Testis (tissue), 5 donors: ENCODE measurements at places on chromosomes 16 and 17. TPM values are rescaled to one million over a fixed set of nuclear protein-coding genes. Genes with fewer than 3 reads are reported as not detected.

DNA sequence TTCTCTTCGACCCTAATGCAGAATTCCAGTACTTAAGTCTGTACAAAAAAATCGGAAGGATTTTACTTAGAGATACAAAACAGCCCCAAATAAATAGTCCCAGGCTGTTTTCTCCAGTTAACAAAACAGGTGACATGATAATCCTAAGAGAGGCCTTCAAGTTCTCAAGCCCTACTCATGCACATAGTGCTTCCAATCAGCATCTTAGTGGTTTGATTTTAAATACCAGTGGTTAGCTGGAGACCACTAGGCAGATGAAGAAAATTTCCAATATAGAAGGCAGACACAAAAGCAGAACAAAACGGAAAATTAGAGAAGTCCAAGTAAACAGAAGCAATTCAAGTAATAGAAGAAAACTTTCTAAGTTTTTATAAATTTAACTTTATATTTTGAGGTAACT, 5.2 kb upstream of the OR4D2 start:
- H3K4me1 ChIP-seq = no peaks in the 10 kb centered on the region
- H3K27me3 ChIP-seq = no peaks in the 10 kb centered on the region
- no peak overlapping the region for H3K4me3 ChIP-seq

DNA sequence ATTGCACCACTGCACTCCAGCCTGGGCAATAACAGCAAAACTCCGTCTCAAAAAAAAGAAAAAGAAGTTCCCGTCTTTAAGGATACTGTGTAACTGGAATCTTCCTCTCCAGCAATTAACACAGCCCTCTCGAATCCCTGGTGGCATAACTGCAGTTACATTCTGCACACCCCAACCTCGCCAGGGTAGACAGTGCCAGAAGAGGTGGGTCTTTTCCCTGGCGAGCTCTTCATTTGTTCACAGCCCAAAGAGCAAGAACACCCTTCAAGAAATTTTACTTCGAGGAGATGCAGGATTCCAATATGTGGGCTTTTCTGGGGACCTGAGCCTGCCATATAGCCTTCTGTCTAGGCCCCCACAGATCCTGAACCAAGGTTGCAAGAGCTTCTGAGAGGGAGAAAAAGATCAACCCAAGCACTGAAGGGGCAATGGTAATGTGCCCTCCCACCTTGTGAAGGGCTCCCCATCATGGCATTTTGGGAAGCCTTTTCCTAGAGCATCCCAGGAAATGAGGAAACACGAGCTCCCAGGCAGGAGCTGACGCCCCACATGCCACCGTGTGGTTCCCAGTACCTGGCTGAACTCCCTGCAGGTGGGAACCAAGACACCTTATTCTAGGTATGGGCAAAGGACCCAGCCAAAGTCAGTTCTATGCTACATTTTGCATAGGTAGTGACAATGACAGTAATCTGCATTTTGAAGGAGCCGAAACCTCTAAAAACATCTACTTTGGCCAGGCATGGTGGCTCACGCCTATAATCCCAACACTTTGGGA, 26.9 kb downstream of the TK2 start:
- H3K27ac ChIP-seq = peak overlapping the region; percentile 41
- H3K27me3 ChIP-seq = no peaks in the 10 kb centered on the region
- peak; percentile 58 for DNase-seq
- H3K4me3 ChIP-seq = no peak overlapping the region
- no peaks in the 10 kb centered on the region for H3K36me3 ChIP-seq

- no peaks in the 10 kb centered on the region for H3K27me3 ChIP-seq
- DNase-seq = no peak
- H3K4me3 ChIP-seq = no peak overlapping the region
- no peaks in the 10 kb centered on the region for H3K4me1 ChIP-seq
These were observed 6.2 kb downstream of the AANAT start for GRCh38 chr17:76473541-76473985.

GRCh38 chr17:41676058-41676419, 12.6 kb upstream of the EIF1 start:
- H3K36me3 ChIP-seq = no peaks in the 10 kb centered on the region
- H3K4me1 ChIP-seq = no peaks in the 10 kb centered on the region
- no peak overlapping the region for H3K4me3 ChIP-seq
- no peak overlapping the region for H3K27ac ChIP-seq
- no peaks in the 10 kb centered on the region for H3K27me3 ChIP-seq
- DNase-seq = no peak

GRCh38 chr16:2048116-2048543, 345 bp downstream of the TSC2 start:
- peak overlapping the region; percentile 96 for H3K4me3 ChIP-seq
- H3K4me1 ChIP-seq = peaks cover 21% of the 10 kb centered on the region
- H3K36me3 ChIP-seq = no peaks in the 10 kb centered on the region
- peak; percentile 44 for DNase-seq
- H3K27ac ChIP-seq = no peak overlapping the region

GRCh38 chr16:48959204-48959603, 322.4 kb downstream of the CBLN1 start:
- no peaks in the 10 kb centered on the region for H3K4me1 ChIP-seq
- no peaks in the 10 kb centered on the region for H3K27me3 ChIP-seq
- H3K4me3 ChIP-seq = no peak overlapping the region
- H3K36me3 ChIP-seq = no peaks in the 10 kb centered on the region
- no peak overlapping the region for H3K27ac ChIP-seq
- DNase-seq = no peak

Gene SEPTIN12
- total RNA-seq = 61.0 TPM

Gene SLC35G6
- total RNA-seq = 3.9 TPM

Gene CALB2
- total RNA-seq = 3.6 TPM

Gene SPATA22
- 100 TPM for total RNA-seq

Gene RFWD3
- 100 TPM for total RNA-seq

Gene MFAP4
- total RNA-seq = 24.0 TPM
